ENCODE measurements at places on chromosomes 7 and 10.

- DNase-seq, result no peak
Measured at GRCh38 chr7:111985798-111986197, 220.4 kb downstream of the DOCK4 start.

DNA sequence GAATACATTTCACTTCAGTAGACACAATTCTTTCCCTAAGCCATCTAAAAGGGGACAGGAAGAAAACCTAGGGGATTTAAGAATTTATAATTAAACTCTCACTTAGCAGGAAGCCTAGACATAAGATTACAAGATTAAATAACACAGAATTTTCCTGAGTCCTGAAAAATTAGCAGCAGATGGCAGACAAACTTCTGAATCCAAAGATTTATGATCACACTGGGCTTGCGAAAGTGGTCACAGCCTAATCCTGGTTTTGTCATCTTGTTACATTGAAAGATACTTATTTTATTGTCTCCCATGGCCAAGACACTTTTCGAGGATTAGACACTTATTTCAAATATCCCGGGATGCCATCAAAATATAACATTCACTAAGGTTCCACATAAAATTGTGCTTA, 2.9 kb downstream of the ERLIN1 start:
- no peak for DNase-seq

- peak; percentile 35 for DNase-seq
Measured at GRCh38 chr10:36057180-36057579, 415.1 kb upstream of the FZD8 start.

GRCh38 chr7:28754027-28754426, 204.1 kb downstream of the TRIL start:
- peak; percentile 10 for DNase-seq

DNA sequence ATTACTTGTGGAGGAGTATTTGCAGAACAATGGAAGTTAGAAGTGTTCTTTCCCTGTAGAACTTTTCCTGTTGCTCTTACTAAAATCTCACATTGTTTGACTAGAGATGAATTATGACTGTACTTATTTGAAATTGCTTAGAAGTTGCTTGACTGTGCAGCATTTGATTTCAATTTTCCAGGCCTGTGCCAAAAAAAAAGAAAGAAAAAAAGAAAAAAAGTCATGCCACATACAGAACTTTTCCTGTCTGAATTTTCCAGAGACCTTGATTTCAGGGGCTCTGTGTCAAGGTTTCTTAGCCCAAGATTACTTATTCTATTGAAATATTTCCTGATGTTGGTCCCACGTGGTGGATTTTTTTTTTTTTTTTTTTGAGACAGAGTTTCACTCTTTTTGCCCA, 3.5 kb upstream of the FAM171A1 start:
- no peak for DNase-seq

- no peak for DNase-seq
Measured at GRCh38 chr7:138388673-138389491, 71.2 kb upstream of the TRIM24 start.

- no peak for DNase-seq
Measured at GRCh38 chr10:1273372-1274105, 217.4 kb downstream of the WDR37 start.

- DNase-seq, result peak; percentile 64
Measured at GRCh38 chr7:47231032-47231431, 350.9 kb downstream of the TNS3 start.

GRCh38 chr10:18214691-18215563, 74.7 kb downstream of the CACNB2 start:
- peak; percentile 55 for DNase-seq

DNA sequence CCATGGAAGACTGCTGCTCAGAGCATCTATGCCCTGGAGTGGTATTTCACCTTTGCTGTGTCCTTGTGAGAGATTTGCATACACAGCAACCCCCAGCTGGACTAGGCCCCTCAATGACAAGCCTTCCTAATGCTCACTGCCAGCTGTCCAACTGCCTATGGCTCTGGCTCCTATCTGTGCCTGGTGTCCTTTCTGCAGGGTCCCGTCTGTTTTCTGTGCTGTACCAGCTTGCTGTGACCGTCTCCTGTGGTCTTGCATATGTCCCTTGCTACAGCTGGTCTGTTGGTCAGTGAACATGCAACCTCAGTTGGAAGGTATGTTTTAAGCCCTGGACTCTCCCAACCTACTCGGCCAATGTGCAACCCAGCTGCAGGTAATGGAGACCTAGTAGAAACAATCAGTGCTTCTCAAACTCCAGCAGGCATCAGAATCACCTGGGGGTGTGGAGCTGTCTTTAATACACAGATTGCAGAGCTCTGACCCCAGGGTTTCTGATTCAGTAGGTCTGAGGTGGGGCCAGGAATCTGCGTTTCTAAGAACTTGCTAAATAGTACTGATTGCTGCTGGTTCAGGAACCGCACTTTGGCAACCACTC, 306.4 kb upstream of the ZNF32 start:
- no peak for DNase-seq

DNA sequence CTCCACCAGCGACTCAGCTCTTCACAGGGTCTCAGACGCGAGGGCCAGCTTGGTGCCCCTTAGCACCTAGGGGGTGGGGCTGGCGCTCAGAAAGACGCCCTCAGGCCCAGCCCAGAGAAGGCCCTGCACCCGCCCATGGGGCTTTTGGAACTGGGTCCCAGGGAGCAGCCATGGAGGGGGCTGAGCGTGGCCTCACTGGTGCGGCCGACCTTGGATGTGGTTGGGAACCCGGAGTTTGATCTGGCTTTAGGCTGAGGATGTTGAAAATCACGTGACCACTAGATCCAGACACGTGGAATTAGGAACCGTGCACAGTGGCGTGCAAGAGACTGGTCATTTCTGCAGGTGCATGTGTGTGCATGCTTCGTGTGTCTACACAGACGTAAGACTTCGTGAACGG, 185.4 kb downstream of the DNAJB6 start:
- DNase-seq, result no peak

DNA sequence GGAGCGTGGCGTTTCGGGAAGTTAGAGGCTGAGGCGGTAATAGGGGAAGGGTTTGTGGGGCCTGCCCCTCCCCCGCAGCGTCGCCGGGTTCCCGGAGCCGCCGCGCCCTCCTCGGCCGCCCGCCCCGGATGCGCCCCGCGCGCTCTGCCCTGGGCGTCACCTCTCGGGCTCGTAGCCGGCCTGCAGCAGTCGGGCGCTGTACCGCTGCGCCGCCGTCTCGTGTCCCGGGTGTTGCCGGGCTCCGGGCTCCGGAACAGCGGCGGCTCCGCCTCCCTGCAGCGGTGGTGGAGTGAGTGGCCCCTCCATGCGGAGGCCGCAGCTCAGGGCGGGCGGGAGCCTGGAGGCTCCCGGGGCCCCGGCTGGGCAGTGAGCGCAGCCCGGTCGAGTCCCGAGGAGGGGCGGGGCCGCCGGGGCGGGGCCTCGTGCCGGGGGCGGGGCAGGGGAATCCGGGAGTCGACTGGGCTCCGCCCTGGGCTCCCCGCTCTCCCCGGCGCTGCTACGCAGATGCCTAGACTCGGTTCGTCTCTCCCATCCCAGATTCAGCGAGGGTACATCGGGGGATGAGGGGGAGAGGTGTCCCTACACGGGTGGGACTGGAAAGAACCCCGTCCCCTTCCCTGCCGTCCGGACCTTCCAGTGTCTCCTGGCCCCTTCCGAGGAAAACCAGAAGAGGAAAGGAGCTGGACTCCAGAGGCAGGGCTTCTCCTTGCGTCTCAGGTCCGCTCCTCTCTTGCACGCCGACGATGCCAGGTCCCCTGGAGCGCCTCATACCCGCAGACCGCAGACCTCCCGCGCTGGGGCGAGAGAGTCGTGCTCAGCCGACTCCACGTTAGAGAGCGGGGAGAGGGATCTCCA, at the start of gene IMPDH1:
Gene IMPDH1, minus strand, starts transcription at position 387 of the 855 bp plus-strand sequence. Its CDS starts 81 bp downstream, at position 306.
- DNase-seq, result peak; percentile 92

GRCh38 chr7:15389073-15389472, 172.7 kb downstream of the AGMO start:
- no peak for DNase-seq

DNA sequence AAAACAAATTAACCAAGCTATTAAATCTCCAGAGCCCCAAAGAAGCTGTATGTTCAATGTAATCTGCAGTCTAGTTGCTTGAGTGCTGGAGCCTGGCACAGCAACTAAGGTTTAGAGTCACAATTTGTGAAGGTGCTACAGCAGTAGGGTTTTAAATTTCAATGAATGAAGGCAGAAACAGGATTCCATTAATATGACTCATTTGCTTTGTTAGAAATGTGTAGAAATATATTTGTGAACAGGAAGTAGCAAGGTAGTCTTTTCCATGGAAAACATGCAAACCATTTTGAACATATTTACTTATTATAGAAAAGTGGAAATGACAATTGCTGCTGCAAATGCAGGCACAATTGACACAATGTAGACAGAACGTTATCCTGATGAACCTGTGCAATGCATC, 149.0 kb upstream of the STEAP4 start:
- no peak for DNase-seq

DNA sequence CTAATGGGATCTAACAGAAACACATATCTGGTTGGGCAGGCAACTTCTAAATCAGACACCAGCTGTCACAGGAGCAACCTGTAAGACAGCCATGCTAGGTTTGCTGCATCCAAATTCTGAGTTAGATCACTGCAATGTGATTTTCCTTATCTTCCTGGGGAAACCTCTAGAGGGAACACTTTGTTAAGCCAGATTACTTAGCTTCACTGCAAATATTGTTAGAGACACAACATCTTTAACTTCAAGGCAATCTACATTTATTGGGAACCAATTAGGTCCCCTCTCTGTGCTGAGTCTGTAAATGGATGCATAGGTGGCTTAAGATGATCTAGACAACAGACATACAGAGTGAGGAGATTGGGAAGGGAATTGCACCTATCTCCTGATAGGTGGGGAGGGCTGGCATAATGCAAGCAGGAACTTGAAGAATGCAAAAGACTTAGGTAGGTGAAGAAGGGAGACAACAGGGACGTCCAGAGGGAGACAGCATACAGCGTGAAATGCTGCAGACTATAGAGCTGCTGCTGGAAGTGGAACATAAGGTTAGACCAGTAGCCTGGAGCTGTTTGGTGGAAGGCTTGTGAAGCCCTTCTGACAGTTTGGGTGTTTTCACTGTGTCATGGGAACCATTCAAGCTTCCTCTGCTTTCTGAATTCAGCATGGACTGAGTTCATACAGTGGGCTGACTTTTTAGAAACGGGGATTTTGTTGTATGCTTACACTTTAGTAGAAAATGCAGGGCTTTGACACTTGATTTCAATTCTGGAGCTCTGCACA, 109.8 kb upstream of the ELMO1 start:
- DNase-seq, result no peak

GRCh38 chr10:100483876-100484666, 21.3 kb downstream of the WNT8B start:
- no peak for DNase-seq

GRCh38 chr10:92727141-92727540, 37.4 kb downstream of the HHEX start:
- no peak for DNase-seq

- no peak for DNase-seq
Measured at GRCh38 chr7:137696376-137696775, 150.4 kb downstream of the DGKI start.

GRCh38 chr10:51569467-51569866, 129.9 kb downstream of the CSTF2T start:
- DNase-seq, result no peak

- DNase-seq, result peak; percentile 71
Measured at GRCh38 chr10:132272231-132272971, 35.3 kb downstream of the STK32C start.

DNA sequence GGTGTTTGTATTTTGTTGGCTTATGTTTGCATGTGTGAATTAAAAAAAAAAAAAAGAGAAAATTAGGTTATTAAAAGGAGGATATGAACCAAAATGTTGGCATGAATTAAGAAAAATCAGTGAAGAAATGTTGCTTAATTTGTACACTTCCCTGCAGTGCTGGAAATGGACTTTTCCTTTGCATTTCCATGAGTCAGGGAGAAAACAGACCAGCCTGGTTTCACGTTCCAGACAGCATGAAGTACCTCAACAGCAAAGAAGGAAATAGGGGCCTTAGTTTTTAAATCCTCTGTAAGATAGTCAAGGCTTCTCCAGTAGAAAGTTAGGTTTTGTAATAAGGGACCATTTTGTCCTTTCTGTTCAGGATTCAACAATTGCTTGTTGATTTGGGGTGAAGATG, 159.7 kb downstream of the CELF2 start:
- DNase-seq, result peak; percentile 9

- no peak for DNase-seq
Measured at GRCh38 chr10:85596389-85596788, 770.2 kb downstream of the GRID1 start.

- peak; percentile 35 for DNase-seq
Measured at GRCh38 chr10:13291061-13291460, 8.8 kb downstream of the PHYH start.

GRCh38 chr10:60390224-60390626, 550 bp upstream of the ANK3 start:
- DNase-seq, result no peak

GRCh38 chr10:131785121-131785460, 115.7 kb upstream of the PPP2R2D start:
- DNase-seq, result no peak

- no peak for DNase-seq
Measured at GRCh38 chr10:46236941-46237681, 49.7 kb upstream of the ANTXRL start.

- DNase-seq, result no peak
Measured at GRCh38 chr10:88995156-88995876, 4.7 kb downstream of the FAS start.

DNA sequence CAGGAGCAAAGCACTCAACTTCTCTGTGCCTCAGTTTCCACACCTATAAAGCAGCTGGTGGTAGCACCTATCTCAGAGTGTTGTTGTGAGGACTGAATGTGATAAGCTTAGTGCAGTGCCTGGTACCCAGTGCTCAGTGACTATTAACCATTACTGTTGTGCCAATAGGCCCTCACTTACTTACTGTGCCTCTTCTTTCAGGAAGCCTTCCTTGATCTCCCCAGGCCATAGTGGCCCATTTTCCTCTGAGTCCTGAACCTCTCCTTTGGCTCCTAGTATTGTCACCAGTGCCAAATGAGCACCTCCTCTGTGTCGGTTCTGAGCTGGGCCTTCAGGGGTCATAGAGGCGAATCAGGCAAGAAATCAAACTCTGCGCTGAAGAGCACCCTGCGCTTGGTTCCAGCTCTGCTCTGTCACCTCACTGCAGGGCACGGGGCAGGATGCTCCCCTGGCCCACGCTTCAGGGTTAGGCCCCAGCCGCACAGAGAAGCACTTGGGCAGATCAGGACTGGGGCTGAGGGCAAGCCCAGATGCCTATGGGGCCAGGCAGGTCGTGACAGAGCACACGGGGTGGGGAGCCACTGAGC, 2.5 kb downstream of the CALHM1 start:
- no peak for DNase-seq

DNA sequence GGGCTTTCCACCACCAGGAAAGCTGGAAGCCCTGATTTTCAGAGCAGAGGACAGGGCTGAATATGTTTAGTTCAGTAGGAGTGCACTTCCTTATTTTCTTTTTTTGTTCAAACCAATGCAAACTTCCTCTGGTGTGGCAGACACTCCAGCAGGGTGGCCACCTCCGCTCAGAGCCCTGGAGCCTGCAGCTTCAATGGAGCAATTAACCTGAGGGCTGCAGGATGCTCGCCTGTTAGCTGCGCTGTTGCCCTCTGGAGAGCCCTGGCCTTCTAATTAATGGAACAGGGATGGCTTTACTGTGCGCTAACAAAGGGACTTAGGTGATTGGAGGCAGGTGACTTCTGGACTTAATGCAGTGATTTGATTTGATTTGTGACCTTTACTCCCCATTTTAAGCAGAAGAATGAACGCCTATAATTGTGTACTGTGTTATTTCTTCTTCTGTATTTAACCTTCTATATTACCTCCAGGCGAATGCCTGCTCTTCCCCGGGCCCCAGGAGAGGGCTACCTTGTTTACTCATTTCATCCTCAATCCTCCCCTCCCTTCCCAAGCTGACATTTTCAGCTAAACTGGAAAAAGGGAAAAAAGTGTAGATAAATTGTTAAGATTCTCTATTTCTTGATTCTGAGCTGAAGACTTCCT, 123.0 kb upstream of the CTBP2 start:
- no peak for DNase-seq

Measured in EH (cell line).